ENCODE measurements at places on chromosomes 6 and 20.

DNA sequence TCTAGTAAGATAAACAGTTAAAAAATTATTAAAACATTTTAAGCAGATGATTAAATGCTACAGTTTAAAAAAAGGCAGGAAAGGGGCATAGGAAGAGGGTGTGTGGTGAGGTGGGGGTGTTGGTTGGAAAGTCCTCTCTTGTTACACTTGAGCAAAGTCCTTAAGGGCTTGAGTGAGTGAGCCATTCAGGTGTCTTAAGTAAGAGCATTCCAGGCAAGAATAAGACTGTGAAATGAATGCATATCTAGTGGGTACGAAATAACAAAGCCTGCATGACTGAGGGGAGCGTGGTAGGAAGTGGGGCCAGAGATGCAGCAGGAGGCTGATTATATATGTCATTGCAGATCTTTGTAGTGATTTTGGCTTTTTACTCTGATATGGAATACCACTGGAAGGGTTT is 5.1 kb downstream of the CDKAL1 start:
- no peak for DNase-seq

DNA sequence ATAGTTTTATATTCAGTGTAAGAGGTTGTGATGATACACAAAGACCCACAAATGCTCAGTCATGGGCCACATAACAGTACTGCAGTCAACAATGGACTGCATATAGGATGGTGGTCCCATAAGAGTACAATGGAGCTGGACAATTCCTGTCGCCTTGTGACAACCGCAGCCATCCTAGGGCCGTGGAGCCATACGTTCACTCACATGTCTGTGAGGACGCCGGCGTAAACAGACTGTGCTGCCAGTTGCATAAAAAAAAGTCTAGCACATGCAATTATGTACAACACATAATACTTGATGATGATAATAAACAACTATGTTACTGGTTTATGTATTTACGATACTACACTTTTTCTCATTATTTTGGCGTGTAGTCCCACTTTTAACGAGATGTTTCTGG is 30.9 kb downstream of the BFSP1 start:
- DNase-seq = no peak

DNA sequence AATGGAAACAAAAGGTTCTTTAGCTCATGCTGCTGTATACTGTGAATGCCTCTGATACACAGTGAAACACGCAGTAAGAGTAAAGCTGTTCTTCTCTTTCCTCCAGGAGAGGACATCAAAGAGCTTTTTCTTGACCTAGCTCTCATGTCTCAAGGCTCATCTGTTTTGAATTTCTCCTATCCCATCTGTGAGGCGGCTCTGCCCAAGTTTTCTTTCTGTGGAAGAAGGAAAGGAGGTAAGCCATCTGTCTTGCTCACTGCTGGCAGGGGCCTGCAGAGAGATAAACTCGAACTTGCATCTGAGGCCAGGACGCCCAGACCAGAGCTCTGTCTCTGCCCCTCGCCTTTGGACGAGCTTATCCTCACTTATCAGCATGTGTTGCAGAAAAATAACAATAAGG is 37.7 kb downstream of the LY86 start:
- DNase-seq = no peak

- peak; percentile 80 for DNase-seq
These were observed 70.9 kb downstream of the HFE start for GRCh38 chr6:26158076-26158580.

GRCh38 chr6:28158318-28158717 is 16.6 kb downstream of the ZKSCAN8 start:
- no peak for DNase-seq

- DNase-seq = no peak
These were observed 96.1 kb upstream of the MAN1A1 start for GRCh38 chr6:119445666-119446065.

DNA sequence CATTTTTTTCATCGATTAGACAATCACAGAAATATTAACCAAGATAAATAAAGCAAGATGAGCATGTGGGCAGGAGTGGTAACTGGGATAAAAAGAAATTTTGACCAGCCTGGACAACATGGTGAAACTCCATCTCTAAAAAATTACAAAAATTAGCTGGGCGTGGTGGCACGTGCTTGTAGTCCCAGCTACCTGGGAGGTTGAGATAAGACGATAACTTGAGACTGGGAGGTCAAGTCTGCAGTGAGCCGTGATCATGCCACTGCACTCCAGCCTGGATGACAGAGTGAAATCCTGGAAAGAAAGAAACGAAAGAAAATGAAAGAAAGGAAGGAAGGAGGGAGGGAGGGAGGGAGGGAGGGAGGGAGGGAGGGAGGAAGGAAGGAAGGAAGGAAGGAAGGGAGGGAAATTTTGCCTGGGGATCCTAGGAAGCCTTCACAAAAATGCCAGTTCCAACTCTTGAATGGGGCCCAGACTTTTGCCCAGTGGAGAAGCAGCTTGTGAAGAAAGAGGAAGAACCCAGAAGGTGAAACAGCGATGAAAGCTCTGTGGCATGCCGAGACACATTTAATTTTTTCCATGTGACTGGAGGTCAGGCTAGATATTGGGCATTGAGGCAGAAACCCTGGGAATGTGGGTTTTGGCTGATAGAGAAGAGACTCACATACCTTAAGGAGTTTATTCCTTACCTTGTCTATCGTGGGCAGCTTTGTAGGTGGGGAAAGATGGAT is 20.3 kb downstream of the CCDC170 start:
- DNase-seq = no peak

DNA sequence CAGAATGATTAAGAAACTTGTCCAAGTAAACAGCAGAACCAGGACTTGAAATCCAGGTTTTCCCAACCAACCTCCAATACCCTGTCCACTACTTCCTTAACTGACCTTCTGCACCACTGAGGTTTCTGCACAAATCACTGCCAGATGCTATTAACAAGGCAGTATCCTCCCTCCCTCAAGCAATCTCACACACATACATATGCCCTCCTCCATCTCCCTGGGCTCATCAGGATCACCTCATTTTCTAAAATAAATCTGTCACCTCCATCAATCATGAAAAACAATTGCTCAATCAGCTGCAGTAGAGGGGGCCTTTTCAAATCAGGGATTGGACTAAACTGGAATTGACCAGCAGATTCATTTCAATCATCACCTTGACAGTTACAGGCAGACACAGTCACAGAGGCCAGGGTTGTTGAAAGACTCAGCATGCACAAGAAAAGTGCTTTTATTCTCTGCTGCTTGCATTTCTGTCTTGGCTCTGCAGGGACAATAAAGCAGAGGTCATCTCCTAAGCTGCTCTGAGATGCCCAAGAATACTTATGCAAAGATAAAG is 539.4 kb downstream of the PTPRT start:
- no peak for DNase-seq

DNA sequence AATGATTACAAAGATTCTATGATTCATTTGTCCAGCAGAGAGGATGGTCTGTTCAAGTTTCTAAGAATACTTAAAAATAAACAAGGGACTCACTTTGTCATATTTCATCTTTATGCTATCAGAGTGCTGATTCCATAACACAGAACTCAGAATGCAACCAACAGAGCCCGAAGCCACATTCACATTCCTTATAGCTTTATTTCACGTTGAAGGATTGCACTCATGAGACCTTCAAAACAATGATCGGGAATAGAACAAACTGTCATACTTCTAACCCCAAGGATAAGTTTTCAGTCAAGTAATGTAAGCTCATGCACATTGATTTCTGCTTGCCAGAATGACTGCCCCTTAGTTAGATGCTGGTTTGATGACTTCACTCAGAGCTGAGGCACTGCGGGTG is 25.2 kb downstream of the FNDC1 start:
- no peak for DNase-seq

GRCh38 chr20:38585404-38586180 is 4.6 kb downstream of the ADIG start:
- no peak for DNase-seq
